ENCODE measurements at places on chromosomes 1 and 21.

DNA sequence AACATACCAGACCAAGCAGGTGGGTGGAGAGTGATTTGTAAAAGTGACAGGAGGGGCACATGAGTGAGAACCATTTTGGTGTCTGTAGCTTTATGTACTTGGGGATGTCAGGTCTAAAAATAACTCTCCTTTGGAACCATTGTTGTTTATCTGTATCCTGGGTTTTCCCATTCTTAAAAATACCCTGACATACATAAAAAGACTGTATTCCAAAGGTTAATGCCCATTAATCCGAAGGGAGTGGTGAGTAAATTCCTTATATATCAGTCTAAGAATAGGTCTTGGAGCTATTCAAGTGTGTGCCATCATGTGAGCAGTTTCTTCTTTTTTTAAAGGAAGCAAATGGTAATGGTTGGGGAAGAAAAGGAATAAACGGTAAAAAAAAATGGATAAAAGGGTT lies 117.5 kb downstream of the TGFB2 start:
- DNase-seq: no peak

DNA sequence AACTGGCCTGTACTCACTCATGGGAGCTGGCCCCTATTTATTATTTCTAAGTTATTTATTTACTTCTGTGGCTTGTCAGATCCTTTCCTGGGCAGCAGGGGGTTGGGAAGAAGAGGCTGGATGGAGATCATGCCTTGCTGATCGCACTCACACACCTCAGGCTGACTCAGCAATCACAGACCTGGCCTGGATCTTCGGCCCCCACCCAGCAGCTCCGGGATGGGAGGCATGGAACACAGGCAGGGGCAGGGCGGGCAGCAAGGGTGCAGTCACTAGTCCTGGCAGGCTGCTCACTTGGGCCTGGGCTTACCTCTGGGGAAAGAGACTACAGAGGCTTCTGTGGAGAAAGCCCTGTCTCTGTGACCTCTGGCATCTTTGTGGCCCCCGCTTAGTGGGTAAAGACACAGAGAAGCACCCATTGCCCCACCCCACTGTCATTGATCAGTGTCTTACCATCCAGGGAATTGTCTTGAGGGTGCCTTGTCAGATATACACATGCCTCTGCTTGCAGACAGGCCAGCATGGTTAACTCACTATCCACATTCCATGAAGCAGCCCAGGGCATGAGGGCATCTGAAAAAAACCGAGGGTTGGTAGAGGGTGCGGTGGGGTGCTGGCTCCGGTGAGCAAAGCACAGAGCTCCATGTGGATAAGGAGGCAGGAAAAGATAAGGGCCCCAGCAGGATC lies 3.7 kb downstream of the ARTN start:
- DNase-seq: no peak

DNA sequence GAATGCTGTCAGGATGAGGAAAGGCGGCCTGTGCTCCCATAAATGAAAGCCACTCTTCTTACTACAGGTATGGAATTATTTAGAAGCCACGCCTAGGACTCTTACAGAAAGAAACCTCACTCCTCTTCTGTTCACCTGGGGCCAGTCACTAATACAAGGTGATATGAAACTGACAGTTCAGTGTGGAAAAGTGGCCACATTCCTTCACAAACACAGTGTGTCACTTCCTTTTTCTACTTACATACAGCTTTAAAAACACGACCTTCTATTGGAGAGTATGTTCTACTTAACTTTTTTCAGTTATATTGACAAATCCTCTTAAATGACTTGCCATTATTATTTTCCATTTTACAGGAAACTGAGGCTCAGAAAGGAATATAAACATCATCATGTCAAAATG lies 163.1 kb downstream of the PCNX2 start:
- no peak for DNase-seq

DNA sequence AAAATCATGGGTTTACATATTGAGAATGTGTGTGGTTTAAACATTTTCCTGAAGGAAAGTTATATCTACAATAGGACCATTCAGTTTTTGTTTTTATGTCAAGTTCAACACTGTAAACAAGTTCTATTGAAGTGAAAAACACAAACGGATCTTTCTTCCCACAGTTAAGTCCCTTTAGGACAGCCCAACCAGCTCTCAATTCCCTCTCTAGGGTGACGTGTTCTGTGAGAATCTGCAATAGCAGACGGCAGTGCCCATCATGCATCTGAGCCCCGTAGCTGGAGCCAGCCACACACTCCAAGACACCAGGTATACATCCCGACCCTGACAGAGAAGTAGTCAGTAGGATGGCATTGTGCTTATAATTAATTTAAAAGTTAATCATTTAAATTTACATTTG lies 26.3 kb upstream of the IVNS1ABP start:
- no peak for DNase-seq

- DNase-seq: no peak
These were observed 361.9 kb downstream of the HLX start for GRCh38 chr1:221241157-221241556.

DNA sequence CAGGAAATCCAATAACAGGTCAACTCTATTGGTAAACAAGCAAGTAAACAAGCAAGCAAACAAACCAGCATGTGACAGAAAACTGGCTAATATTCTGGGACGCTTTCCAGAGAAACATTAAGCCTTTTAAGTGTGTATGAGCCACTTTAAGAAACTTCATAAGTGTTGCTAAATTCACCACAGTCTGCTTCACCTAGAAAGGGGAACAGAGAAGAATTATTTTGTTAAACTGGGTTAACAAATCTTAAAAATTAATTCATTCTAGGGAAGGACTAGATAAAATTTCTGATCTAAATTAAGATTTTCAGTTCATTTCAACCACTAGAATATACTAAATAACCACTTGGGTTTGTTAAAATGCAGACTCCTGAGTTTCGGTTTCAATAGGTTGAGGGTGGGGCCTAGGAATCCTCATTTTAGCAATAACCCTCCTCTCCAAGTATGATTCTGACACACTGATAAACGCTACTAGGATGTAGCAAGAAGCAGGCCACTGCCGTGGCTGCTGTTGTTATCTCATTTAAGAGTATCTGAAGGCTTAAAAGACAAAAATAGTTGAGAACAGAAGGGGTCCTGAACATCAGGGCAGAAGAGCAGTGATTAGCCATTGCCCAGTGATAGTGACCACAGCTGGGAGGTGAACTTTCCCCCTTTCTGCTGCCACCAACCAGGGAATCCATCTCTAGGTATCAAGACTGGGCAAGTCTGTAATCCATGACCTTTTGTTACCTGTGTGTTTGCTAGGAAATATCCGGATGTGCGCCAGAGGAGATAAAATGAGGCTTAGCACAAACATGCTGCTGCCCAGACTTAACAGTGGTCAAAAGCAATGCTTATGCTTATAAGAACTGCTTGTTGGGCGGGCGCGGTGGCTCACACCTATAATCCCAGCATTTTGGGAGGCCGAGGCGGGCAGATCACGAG lies 11.2 kb downstream of the CREG1 start:
- no peak for DNase-seq

GRCh38 chr1:40633523-40633922 lies 32.0 kb downstream of the RIMS3 start:
- no peak for DNase-seq

- no peak for DNase-seq
These were observed 6.2 kb upstream of the EPS15 start for GRCh38 chr1:51525295-51525694.

GRCh38 chr1:68379085-68379478 lies 70.7 kb downstream of the RPE65 start:
- no peak for DNase-seq

DNA sequence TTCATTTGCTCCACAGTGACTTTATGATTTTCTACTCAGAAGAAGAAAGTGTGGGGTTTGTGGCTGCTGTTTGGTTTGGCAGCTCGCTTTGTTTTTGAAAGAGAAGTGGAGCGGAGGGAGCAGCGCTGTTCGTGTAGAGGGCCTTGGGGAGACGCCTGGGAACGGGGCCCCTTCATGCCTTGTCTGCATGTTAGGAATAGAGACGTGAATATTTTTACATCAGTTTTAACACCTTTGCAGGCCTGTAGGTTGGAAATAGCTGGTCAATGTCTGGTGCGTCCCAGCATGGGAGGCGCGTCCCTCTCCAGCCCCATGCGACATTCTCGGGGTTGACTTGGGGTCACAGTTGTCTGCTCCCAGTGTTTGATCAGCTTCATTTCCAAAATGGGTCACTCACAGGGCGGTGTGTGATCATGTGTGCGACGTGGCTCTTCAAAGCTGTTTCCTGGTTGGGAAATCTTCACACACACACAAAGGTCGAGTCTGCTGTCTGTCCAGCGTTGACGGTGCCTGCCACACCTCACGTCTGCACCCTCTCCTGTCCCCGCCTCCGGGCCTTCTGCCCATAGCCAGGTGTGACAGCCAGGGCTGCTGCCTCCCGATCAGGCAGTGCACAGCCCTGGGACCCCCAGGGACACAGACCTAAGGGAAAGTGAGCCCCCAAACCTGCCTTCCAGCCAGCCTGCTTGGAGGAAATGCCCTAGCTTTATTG lies 149.2 kb downstream of the PSMG1 start:
- DNase-seq: no peak

DNA sequence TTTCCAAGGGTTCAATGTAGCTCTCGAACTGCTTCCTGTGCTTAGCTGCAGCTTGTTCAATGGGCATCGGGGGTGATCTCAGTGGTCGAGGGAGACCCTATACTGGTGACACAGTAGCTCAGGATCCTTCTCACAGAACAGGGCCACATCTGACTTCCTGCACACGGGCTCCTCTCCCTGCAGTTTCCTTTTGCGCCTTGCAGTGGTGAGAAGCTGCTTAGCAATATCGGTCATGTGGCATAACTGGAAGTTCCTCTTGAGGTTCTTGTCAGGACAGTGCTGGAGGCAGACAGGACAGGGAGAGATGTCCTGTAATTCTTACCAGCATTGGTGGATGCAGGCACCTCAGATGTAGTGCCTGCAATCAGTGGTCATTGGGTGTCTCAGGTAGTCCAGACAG lies 140.5 kb upstream of the MAP1LC3C start:
- DNase-seq: no peak

GRCh38 chr1:159581422-159581821 lies 6.2 kb upstream of the APCS start:
- no peak for DNase-seq

- DNase-seq: no peak
These were observed 505.4 kb downstream of the KCNT2 start for GRCh38 chr1:196102826-196103225.

DNA sequence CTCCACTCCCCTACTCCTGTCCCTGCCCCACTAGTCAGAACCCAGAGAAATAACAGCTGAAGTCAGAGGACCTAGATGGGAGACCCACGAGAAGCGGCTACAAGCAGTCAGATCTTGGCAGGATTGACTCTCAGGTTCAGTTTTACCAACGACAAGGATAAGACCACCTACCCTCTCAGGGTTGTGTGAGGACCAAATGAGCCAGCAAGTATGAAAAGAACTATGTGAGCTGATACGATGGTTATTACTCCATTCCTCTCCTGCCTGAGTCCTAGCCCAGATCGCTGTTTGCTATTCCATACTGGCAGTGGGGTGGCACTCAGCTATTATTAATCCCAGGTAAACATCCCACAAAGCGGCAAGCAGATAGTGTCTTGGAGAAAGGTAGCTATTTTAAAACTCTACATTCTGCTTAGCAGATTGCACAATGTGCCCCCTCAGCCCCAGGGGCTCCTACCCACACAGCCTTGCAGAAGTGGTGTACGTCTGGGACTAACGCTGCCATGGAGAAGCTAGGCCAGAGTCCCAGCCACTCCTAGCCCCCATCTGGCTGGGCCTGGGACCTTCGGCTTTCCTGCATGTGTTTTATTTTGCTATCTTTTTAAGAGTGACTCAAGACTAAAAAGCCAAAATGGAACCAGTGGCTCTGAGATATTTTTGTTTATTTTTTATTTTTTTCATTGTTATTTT lies 58.9 kb downstream of the CD46 start:
- DNase-seq: no peak
